ENCODE measurements at places on chromosomes 2 and 18. TPM values are rescaled to one million over a fixed set of nuclear protein-coding genes. Genes with fewer than 3 reads are reported as not detected.

GRCh38 chr2:124704071-124704925 lies 679.2 kb downstream of the CNTNAP5 start:
- no peak for DNase-seq

DNA sequence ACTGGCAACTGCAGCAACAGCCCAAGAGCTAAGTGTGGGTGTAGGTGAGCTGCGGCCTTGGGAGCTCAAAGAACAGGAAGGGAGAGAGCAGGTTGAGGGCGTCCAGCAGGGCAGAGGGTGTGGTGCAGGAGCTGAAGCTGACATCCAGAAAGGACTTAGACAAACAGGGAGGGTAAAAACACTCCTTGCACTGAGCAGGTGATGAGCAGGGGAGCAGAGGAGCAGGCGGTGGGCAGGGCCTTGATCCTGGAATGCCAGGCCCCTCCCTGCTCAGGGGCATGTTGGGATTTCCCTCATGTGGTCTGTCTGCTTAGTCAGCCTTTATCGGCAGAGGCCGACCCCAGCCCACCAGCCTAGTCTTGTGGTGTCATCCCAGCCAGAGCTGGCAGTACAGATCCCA lies 63.6 kb downstream of the VSNL1 start:
- DNase-seq, result no peak

DNA sequence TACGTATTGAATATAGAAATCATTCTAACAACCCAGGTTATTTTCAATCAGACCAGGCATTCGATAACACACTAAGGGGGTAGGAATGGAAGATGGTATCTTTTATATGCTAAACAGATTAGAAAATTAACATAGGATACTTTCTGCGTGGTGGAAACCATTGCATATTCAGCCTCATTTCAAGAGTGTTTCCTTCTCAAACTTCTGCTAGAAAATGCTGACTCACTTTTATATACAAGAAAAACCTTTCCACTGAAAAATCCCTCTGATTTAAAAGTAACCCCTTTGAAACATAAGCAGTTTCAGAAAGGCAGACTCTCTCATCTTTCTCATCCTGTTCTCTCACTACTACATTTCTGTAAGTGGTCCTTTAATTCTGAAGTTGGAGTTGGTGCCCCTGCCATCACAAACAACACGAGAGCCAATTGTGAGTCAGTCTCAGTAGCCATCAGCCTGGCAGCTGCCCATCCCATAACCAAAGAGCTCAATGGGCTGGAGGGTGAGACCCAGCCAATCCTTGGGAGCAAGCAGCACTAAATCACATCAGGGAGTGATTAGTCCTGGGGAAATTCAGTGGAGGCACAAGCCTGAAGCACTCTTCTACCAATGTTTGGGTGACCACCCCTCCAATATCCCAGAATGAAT lies 343.1 kb downstream of the CELF4 start:
- no peak for DNase-seq

DNA sequence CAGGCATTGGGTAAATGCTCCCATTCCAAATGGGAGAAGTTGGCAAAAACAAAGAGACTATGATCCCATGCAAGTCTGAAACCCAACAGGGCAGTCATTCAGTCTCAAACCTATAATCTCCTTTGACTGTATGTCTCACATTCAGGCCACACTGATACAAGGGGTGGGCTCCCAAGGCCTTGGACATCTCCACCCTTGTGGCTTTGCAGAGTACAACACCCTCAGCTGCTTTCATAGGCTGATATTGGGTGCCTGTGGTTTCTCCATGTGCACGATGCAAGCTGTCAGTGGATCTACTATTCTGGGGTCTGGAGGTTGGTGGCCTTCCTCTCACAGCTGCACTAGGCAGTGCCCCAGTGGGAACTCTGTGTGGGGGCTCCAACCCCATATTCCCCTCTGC lies 141.7 kb upstream of the CAB39 start:
- no peak for DNase-seq

GRCh38 chr2:182134201-182134600 lies 148.5 kb downstream of the PPP1R1C start:
- no peak for DNase-seq

SGPP2 gene
- total RNA-seq, result 19.8 TPM

CYS1 gene
- 6.4 TPM for total RNA-seq

MZT2B gene
- 399 TPM for total RNA-seq

All from GM12878 (cell line).